ENCODE measurements at places on chromosomes 2 and 18.

- no peak for DNase-seq
Observed at GRCh38 chr2:31249009-31249690, 15.2 kb downstream of the EHD3 start.

DNA sequence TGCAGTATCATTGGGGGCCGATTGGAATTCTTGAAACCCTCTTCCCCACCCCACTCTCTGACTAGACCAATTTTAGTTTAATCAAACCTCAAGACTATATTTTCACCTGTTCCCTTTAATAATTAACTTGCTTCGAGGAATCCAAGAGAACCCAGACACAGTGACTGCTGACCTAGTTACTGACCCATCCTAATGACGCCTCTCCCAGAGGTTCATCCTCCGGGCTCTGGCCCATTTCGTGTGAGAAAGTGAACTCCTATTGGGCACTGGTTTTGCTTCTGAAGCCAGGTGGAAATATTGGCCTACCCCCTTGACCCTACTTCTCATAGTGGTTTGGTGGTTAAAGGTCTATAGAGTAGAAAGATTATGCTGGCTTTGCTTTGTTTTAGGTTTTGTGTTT is 39.9 kb downstream of the RPL37A start:
- DNase-seq: no peak

GRCh38 chr2:154182008-154182407 is 310.3 kb downstream of the GALNT13 start:
- DNase-seq: no peak

DNA sequence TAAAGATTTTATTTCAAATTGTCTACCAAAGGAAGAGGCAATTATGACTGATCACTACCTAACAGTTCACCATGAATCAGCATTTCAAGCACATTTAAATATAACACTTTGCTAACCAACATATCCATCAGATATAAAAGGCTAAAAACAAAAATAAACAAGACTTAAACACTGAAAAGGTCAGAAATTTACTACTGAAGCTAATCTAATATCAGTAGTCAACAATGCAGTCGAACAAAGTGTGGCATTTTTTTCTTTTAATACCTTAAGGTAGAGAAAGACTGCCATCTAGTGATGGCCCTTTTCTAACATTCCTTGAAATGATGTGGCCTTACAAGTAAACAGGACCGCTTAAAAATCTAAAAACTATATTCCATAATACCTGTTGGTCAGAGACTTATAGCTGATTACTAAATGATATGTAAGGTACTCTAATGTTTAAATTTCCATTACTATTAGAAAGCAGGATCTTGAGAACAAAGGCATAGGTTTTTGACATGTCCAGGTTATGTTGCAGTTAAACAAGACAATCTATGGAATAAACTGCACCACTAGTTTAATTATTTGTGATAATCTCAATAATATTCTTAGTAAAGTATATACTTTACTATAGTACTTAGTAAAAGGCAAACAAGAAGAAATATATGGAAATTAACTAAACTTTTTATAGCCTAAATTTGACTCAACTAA is 80.0 kb downstream of the EXOC6B start:
- DNase-seq: peak; percentile 16

GRCh38 chr2:141595316-141595920 is 535.4 kb downstream of the LRP1B start:
- no peak for DNase-seq

DNA sequence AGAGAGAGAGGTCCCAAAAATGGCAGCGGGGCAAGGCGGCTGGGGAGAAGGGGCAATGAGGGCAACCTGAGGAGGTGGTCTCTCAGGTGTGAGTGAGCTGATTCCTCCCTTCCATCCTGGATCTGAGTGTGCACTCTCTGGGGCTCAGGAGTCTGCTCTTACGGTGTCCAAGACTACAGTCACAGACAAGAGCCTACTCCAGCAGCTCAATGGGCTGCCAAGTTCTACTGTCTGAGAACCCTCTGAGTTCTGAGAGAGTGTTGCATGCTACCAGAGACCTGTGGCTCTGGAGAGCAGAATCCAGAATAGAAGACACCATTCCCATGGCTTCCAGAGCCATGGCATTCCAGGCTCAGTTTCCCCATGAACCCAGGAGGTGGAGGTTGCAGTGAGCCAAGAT is 7.1 kb upstream of the PAX8 start:
- DNase-seq: no peak

DNA sequence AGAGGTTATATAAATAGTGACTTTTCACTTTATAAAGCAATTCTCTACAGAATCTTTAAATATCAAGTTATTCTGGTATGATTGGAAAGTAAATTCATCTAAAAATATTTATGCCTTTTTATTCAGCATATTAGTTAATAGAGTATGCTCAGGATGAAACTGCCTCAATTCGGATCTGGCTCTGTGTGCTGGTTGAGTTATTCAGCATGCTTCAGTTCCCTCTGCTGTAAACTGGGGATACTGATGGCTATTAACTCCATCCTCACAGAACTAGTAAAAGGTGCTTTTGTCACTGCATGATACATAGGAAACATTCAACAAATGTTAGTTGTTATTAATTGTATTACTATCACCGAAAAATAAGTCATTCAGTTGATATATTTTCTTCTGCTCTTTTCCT is 250.3 kb downstream of the NRXN1 start:
- DNase-seq: no peak

DNA sequence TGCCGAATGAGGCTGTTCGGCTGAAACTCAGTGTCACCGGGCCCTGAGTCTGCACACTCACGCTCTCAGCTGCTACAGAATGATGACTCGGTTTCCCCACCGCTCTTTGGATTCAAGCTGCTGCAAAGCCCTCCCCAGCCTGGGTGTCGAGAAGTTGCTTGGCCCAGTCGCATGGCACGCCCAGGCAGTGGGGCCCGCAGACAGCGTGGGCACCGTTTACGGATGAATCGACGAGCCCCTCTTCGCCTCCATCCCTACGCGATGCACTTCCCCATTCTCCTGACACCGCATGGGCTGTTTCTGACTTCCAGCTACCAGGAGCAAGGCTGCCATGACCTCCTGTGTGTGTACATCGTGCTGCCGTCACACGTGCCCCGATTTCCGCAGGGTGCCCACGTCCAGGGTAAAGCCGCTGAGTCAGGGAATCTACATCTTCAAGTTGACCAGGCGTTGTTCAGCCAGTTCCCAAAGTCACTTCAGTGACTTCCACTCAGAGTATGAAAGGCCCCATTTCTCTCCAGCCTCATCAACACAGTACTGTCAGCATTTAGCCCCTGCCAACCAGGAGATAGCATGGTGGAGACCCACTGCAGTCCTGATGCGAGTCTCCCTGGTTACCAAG is 60.3 kb upstream of the GPC1 start:
- no peak for DNase-seq

DNA sequence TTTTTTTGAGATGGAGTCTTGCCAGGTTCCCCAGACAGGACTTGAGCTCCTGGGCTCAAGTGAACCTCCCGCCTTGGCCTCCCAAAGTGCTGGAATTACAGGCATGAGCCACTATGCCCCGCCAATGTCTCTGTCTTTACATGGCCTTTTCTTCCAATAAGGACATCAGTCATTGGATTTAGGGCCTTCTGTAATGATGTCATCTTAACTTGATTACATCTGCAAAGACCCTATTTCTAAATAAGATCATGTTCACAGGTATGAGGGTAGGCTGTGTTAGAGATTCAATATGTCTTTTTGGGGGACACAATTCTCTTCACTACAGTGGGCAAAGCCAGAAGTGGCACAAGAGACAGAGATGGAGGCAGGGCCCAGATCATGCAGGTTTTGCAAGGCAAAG is 68.1 kb downstream of the PMAIP1 start:
- no peak for DNase-seq

GRCh38 chr2:32463110-32463509 is 106.3 kb downstream of the BIRC6 start:
- no peak for DNase-seq

GRCh38 chr18:22346401-22346952 is 71.2 kb downstream of the CTAGE1 start:
- no peak for DNase-seq

GRCh38 chr2:191748059-191748461 is 70.1 kb downstream of the NABP1 start:
- no peak for DNase-seq

DNA sequence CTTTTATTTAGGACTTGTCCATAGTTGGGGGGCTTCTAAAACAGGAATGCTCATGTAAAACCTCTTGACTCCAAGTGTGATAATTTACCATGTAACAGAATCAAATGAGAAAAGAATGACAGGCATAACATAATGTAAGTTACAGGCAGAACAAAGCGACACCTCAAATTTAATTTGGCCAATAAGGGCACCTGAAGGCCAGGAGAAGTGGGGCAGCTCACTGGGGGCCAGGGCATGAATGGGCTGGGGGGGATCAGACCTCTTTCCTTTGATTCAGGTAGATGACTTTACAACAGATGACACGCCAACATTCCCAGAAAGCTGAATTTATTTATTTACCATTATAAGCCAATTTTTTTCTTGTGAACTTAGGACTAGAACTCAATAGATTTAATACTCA is 14.5 kb downstream of the MOCOS start:
- DNase-seq: no peak

DNA sequence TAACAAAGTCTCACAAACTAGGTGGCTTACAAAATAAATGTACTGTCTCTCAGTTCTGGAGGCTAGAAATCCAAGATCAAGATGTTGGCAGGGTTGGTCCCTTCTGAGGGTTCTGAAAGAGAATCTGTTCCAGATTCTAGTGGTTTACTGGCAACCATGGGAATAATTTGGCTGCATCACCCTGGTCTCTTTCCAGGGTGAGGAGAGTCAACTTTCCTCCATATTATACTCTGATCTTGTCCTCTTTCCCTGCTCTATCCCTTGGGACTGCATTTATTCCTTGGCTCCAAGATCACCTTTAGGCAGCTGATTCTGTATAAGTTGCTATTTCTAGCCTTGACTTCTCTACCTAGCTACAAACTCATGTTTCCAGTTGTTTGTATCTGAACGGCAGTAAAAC is 35.2 kb downstream of the SLC40A1 start:
- DNase-seq: no peak

GRCh38 chr2:179691235-179691634 is 170.2 kb downstream of the ZNF385B start:
- DNase-seq: no peak

- DNase-seq: no peak
Observed at GRCh38 chr18:5527603-5528002, 16.2 kb downstream of the EPB41L3 start.

DNA sequence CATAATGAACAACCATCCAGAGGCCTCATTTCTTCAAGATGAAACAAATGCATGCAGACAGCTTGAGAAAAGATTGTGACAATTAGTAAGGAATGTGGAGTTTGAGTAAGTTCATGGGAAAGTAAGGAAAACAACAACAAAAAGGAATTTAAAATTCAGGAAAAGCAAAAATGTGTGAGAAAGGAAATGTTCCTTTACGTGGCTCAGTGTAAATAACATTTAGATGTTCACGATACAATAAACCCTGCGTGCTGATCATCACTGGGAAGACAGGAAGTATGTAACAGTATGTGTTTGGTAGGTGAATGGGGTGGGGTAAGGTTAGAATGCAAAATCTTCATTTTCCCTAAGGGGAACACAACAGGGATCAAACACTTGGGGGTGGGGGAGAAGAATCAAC is 72.7 kb downstream of the TRIP12 start:
- DNase-seq: no peak

DNA sequence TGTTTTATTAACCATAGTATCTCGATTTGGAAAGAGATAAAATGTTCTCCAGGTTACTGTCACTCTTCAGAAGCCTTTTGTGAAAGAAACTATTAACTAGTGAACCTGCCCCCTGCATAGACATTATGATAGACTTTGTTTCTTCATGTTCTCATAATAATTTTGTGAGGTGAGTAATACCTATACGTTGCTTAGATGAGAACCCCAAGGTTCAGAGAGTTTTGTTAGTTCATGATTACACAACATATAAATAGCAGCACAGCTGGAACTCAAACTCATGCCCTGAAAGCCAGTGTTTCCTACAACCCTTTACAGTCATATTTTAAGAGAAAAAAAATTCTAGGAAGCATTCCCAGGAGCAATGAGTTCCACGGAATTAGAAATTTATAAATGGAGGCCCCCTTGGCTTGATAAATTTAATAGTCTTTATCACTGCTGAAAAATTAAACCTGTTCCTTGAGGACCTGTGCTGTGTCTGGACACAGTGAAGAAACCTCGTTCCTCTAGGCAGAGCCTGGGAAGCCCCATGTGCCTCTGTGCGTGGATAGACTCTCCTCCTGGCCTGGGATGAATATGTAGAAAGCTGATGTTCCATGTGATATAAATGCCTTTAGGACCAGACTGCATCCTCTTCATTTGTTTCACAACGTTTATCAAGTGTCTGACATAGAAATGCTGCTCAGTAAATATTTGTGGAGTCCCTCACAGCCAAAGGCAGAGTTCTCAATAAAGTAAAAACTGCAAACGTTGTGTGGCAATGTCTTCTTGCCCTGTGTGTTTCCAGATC is 1257.0 kb upstream of the GYPC start:
- no peak for DNase-seq

DNA sequence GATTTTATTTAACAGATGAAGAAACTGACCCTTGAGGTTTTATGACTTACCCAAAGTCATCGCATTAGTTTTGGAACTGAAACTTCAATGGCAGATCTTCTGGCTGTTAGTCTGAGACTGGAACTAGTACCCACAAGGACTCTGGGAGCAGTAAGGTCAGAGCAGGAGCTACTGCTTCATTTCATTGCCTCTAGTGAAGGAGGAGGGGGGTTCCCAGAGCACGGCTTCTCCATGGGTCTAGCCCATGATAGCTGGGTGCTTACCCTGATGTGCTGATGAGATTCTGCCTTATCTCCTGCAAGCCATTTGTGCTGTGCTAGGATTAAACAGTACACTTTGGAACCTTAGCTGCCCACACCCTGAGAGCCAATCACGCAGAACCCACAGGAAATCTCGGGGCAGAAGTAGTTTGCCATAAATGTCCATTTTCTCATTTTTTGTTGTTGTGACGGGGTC is 5.4 kb upstream of the RNASEH1 start:
- no peak for DNase-seq

DNA sequence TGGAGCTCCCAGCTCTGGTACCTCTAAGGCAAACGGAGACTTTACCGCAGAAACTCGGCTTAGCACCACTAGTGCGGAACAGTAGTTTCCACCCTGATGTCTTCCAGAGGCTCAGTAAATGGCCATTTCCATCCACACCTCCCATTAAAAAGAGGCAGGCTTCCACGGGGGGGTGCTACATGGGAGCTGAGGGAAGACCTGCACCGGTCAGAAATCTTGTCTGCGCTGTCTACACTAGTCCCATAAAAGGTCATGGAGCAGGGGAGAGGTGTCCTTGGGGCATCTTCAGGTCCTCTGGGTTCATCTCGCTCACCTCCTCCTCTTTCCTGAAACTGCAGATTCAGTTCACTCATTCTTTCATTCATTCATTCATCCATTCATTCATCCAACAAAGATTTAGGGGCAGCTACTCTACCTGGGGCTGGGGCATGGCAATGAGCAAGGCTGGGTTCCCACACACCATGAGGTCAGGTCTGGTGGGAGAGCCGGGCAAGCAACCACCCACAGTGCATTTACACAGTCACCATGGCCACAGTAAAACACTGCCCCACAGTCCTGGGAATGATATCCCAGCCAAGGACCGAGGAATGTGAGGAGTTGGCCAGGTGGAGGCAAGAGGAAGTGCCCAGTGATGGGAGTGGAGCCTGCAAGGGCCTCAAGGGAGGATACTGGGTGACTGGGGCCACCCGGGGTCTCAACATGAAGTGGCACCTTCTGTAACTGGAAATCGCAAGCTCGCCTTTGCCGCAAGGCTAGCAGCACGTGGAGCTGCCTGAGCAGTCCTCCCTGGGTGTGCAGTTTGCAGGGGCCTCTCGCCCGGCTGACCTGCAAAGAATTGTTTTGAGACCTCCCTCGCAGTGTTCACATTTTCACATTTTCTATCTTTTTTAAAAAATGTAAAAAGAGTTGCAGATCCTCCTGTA is 180.2 kb upstream of the RAB6C start:
- DNase-seq: no peak

GRCh38 chr18:33833842-33834241 is 255.8 kb downstream of the ASXL3 start:
- no peak for DNase-seq

All from HuH-7 (cell line).